WTC11 (cell line): ENCODE measurements at places on chromosomes 4 and X.

DNA sequence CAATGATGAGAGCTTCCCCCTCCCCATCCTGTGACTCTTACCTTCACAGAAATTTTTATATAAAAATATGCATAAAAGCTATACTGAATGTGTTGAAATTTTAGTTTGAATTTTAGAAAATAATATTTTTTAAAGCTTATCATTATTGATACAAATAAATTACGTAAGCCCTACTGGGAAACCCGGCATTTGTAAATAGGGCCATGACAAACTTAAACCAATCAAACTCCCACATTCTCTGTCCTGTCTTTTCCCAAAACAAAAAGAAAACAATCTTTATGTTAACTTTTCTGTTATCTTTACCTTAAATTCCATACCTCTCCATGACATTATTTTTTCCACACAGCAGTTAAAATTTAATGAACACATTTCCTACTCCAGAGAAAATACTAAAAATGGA is 2.6 kb downstream of the CNOT6L start:
- DNase-seq, result no peak

DNA sequence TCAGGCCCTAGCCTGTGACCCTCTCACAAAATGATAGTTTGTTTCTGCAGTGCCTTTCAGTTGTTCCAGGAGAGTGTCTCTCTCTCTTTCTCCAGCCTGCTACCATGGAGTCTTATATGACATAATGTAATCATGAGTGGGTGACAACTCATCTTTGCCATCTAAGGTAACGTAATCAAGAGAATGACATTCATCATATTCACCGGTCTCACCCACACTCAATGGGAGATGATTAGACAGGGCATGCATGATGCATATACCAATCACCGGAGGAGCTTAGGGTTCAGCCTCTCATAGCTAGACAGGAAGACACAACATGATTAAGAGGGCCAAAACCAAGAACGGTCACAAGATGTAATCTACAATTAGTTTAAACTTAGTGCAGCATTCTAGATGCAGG is 97.1 kb upstream of the FAM9B start:
- DNase-seq, result no peak

GRCh38 chrX:67612231-67612630 is 68.4 kb downstream of the AR start:
- DNase-seq, result no peak

DNA sequence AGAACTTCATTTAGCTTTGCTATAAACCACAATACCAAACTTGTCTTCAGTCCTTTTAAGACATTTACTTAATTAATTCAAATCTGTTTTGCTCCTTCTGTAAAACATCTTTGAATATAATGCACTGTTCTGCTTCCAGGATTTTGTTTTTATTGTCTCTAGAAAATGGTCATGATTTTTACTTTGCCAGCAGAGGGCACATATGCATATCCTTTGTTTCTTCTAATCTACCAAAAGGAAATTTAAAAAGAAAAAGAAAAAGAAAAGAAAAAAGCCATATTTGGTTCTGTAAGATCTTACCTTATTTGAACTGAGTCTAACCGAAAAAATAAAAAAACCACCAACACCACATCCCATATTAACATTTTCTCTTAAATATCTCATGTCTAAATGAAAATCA is 101.9 kb upstream of the CCSER1 start:
- DNase-seq, result no peak

GRCh38 chr4:77963004-77963403 is 94.1 kb upstream of the FRAS1 start:
- DNase-seq, result no peak

GRCh38 chrX:1422135-1422465 is 30.2 kb upstream of the SLC25A6 start:
- DNase-seq, result no peak

DNA sequence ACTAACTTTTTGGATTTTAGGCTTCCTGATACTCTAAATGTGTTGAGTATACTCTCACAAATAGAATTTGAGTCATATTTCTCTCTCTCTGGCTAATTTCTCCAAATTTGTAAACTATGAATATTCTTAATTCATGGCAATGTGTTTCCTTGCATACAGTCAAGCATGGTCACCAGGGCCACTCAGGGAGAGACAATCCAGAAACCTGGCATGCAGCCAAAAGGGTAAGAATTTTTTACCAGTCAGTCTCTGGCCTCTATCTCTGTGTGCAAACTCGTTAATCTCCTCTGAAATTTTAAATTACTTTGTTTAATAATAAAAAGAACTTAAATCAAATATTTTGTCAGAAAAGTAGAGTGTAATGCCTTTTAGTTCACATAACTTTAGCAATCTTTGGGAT is 179.8 kb downstream of the OR13H1 start:
- DNase-seq, result no peak

DNA sequence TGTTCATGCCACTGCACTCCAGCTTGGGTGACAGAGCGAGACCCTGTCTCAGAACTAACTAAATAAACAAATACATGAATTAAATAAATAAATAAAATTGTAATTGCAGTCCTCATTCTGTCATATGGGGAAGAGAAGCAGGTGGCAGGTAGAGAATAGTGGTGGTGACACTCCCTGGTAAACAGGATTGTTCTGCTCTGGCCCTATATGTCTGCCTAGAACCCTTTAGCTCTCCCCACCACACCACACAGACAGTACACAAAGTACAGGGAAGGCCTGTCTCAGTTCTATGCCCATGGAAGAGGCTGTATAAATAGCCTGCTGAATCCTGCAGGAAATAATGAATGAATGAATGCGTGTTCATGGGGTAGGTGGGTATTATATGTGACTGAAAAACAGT is 117.7 kb downstream of the CEP135 start:
- DNase-seq, result no peak

GRCh38 chrX:19795307-19795706 is 92.1 kb downstream of the SH3KBP1 start:
- no peak for DNase-seq
